ENCODE measurements at places on chromosomes 1 and 21. TPM values are rescaled to one million over a fixed set of nuclear protein-coding genes. Genes with fewer than 3 reads are reported as not detected.

Gene FNBP1L
- 1.1 TPM for total RNA-seq

Gene S100A12
- total RNA-seq: not detected

Gene FCRL2
- total RNA-seq: not detected

GRCh38 chr1:2459757-2460156 lies 16.3 kb upstream of the PLCH2 start:
- no peak for DNase-seq
